ENCODE measurements at places on chromosomes 11 and 22. TPM values are rescaled to one million over a fixed set of nuclear protein-coding genes. Genes with fewer than 3 reads are reported as not detected.

ACP2 gene
- 33.5 TPM for total RNA-seq

SRRD gene
- 17.8 TPM for total RNA-seq

CHRDL2 gene
- total RNA-seq, result 0.16 TPM

OR4D5 gene
- not detected for total RNA-seq

DNA sequence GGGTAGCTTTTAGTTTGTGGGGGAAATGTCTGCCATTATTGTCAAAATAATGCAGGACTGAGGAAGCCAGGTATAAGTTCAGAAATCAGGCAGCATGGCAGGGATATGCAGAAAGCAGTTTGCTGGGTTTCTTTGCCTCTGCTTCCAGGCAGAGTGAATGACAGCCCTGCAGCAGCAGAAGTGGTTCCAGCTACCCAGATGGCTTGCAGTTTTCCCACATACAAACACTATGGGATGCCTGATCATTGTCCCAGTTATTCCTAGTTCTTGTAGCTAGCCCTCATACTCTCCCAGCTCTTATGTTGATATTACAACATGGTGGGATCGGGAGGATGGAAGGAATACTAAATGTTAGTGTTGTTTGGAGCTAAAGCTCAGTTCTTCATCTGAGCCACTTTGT is 2.8 kb upstream of the DIXDC1 start:
- peaks cover 35% of the 10 kb centered on the region for H3K4me1 ChIP-seq
- no peaks in the 10 kb centered on the region for H3K36me3 ChIP-seq
- H3K27ac ChIP-seq, result no peak overlapping the region
- DNase-seq, result no peak
- H3K4me3 ChIP-seq, result no peak overlapping the region

DNA sequence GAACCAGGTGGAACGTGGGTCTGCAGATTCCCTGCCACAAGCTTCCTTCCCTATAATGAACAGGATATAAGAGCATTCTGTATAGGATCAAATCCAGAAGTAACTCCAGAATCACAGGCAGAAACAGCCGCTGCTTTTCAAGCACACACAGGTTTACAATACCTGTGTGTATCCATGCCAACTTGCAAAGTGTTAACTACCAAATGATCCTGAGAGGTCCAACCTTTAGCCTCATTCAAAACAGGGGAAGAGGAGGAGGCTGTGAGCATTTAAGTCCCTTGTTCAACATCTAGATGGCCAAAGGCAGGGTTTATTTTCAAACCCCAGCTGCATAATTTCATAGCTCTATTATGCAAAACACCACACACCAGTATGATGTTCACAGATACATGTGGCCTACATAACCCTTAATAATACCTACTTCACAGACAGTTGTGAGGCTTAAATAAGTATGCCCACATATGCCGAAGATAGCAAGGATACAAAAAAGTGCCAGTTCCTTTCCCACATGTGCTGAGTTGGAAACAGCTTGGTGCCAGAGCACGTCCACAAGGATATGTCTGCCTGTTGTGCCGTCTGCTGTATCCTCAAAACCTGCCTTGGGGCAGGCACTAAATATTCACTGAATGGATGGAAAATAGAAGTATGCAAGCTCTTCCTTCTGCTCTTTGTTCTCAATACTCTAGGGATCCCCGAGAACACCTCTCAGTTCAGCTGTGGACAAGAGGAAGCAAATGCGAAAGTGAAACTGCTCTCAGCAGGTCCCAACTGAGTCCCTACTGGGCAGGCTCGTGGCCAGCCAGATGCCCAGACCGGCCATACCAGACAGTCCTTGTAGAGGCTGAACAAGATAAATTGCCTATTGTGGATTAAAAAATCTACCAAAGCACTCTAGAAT is 66.8 kb downstream of the LARGE1 start:
- H3K36me3 ChIP-seq, result no peaks in the 10 kb centered on the region
- peak; percentile 64 for DNase-seq
- H3K4me3 ChIP-seq, result no peak overlapping the region

DNA sequence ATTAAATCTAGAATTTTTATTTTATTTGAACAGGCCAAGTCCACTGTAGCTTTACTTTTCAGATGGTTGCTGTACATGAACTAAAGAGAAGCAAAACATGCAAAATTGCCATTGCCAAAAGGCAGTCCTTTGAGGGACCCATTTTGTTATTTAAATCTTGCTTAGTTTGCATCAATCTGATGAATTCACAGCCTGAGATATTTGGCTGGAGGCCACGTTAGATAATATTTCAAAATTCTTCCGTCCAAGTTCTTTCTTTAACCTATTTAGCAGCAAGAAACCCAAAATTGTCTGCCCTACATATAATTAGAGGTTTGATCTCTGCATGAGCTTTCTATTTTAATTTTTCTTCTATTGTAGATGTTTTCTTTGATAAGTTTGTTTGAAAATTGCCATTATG is 1706.9 kb upstream of the RAG2 start:
- H3K4me1 ChIP-seq, result no peaks in the 10 kb centered on the region
- H3K36me3 ChIP-seq, result no peaks in the 10 kb centered on the region
- H3K4me3 ChIP-seq, result no peak overlapping the region
- no peak overlapping the region for H3K27ac ChIP-seq
- H3K27me3 ChIP-seq, result no peaks in the 10 kb centered on the region

- H3K36me3 ChIP-seq, result peaks cover 28% of the 10 kb centered on the region
- H3K4me3 ChIP-seq, result no peak overlapping the region
- no peaks in the 10 kb centered on the region for H3K27me3 ChIP-seq
These were observed 4.6 kb downstream of the ATF4 start for GRCh38 chr22:39524753-39525657.

DNA sequence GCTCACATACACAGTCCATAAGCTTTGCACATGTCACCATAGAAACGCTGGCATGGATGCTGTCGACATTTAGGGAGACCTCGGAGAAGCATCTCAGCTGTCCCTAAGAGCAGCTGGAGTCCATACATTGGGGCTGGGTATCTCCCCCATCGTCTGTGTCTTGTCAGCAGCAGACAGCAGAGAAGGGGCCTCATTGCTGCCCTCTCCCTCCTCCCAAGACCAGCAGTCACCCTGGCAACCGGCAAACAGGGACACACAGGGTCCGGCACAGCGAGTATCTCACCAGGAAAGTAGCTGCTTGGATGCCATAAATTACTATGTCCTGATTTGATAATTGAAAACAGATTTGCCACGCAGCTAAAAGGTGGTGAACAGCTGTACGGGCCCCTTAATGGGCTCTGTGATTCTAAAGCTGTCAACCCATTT is 84.4 kb downstream of the CD44 start:
- no peaks in the 10 kb centered on the region for H3K36me3 ChIP-seq
- peak; percentile 10 for DNase-seq
- no peaks in the 10 kb centered on the region for H3K4me1 ChIP-seq
- no peak overlapping the region for H3K4me3 ChIP-seq

DNA sequence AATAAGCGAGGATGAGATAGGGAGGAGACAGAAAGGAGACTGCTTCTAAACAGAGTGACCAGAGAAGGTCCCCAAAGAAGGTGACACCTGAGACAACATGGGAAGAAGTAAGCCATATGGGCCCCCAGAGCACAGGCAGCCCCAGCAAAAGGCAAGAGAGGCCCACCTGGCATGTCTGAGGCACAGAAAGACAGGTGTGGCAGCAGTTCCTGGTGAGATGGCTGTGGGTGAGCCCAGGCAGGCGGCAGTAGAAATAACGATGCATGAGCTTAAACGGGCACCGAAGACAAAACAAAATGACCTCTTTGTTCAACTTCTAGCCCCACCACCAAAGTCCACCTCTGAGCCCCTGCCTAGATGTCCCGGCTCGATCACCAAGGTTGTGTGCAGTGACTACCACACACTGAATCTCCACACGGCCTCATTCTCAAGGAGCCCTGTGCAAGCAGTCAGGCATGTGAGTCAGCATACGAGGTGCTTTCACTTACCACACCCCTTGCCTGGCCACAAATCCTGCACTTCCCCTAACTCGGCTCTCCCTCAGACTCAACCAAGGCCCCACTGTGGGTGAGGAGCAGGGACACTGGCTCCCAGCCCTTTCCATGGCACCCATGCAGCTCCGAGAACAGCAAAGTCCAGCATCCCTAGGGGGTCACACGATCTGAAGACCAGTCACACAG is 77.6 kb downstream of the PACSIN2 start:
- no peaks in the 10 kb centered on the region for H3K36me3 ChIP-seq
- peaks cover 29% of the 10 kb centered on the region for H3K4me1 ChIP-seq
- H3K27ac ChIP-seq, result no peak overlapping the region
- H3K4me3 ChIP-seq, result no peak overlapping the region
- DNase-seq, result no peak
- no peaks in the 10 kb centered on the region for H3K27me3 ChIP-seq

DNA sequence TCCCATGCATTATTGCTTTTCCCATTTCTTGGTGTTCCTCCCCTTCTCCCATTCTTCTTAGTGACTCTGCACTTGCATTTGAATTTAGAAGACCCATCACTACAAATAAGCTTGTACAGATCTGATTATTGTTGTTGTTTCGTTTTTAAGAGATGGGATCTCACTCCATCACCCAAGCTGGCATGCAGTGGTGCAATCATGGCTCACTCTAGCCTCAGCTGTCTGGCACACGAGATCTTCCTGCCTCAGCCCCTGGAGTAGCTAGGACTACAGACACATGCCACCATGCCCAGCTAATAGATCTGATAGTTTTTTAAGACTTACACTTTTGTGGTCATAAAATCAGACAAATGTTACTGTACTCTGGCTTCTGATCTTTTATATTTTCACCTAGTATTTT is 252.1 kb downstream of the DDX10 start:
- H3K27ac ChIP-seq, result no peak overlapping the region
- DNase-seq, result no peak
- H3K36me3 ChIP-seq, result no peaks in the 10 kb centered on the region

DNA sequence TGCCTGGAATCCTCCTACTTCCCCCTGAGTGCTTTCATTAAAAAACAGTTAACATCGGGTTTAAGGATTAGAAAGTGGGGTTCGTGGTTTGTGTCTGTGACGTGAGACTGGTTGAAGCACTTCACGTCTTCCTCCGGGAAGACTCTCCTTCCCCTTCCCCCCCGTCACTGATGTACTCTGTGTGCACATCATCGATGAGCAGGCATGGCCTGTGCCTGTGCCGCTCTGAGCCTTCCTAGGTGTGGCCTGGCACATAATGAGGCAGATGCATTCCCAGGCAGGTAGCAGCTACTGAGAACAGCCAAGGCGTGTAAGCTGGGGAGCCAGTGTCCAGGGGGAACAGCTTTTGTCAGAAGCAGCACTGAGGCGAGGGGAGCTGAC is 93.8 kb downstream of the BCR start:
- H3K4me1 ChIP-seq, result peaks cover 8% of the 10 kb centered on the region
- H3K27me3 ChIP-seq, result no peaks in the 10 kb centered on the region
- no peak for DNase-seq
- H3K4me3 ChIP-seq, result no peak overlapping the region
- peaks cover 3% of the 10 kb centered on the region for H3K36me3 ChIP-seq

- no peaks in the 10 kb centered on the region for H3K36me3 ChIP-seq
- H3K27ac ChIP-seq, result no peak within 1 kb of the TSS
- H3K27me3 ChIP-seq, result no peaks in the 10 kb centered on the region
- no peak for DNase-seq
- H3K4me3 ChIP-seq, result no peak within 1 kb of the TSS
These were observed at the start of gene LSP1 for GRCh38 chr11:1852877-1853276. Gene LSP1 (plus strand): TSS chr11:1853084. CDS start chr11:1853145, 61 bp downstream.

DNA sequence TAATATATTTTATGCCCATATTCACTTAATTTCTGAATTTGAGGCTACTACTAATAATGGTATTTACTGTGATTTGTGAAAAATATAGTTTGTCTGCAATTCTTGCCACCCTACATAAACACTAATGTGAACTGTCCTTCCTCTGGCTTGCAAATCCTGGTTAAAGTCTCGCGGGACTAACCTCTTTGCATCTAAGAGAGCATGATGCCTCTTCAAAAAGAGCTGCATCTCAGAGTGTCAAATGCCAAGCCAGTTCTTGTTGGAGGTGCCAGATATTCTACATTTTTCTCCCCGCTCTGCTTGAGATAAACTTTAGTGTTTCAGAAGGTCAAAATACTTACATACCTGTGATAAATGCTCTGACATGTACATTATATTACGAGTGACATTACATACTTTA is 2.1 kb downstream of the ARHGAP42 start:
- peak overlapping the region; percentile 88 for H3K4me3 ChIP-seq
- no peak overlapping the region for H3K27ac ChIP-seq
- DNase-seq, result no peak
- H3K36me3 ChIP-seq, result no peaks in the 10 kb centered on the region
- peaks cover 28% of the 10 kb centered on the region for H3K4me1 ChIP-seq
- no peaks in the 10 kb centered on the region for H3K27me3 ChIP-seq

DNA sequence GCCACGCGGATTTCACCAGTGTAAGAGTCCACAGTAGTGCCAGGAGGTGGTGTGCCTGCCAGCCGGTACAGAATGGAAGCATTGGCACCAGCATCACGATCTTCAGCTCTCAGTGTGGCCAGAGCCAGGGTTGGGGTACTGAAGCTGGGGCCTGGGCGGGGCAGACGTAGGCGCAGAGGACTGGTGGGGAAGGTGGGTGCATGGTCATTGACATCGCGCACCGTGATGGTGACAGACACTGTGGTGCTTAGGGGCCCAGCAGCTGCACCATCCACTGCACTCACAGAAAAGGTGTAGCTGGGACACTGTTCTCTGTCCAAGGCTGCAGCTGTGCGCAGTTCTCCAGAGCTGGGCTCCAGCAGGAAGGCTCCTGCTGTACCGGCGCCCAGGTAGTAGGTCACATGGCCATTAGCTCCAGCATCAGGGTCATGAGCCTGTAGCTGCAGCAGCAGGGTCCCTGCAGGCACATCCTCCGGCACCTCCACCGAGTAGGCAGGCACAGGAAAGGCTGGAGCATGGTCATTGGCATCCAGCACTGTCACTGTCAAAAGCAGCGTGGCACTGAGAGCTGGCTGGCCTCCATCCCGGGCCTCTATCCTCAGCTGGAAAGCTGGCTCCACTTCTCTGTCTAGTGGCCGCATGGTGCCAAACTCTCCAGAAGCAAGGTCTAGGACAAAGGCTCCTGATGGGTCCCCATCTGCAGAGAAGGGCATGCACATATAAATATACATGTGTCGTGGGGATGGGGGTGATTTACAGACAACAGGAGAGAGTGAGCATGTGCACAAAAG is 7.9 kb upstream of the TPP1 start:
- no peaks in the 10 kb centered on the region for H3K4me1 ChIP-seq
- peaks cover 40% of the 10 kb centered on the region for H3K27me3 ChIP-seq
- DNase-seq, result no peak
- H3K27ac ChIP-seq, result no peak overlapping the region

DNA sequence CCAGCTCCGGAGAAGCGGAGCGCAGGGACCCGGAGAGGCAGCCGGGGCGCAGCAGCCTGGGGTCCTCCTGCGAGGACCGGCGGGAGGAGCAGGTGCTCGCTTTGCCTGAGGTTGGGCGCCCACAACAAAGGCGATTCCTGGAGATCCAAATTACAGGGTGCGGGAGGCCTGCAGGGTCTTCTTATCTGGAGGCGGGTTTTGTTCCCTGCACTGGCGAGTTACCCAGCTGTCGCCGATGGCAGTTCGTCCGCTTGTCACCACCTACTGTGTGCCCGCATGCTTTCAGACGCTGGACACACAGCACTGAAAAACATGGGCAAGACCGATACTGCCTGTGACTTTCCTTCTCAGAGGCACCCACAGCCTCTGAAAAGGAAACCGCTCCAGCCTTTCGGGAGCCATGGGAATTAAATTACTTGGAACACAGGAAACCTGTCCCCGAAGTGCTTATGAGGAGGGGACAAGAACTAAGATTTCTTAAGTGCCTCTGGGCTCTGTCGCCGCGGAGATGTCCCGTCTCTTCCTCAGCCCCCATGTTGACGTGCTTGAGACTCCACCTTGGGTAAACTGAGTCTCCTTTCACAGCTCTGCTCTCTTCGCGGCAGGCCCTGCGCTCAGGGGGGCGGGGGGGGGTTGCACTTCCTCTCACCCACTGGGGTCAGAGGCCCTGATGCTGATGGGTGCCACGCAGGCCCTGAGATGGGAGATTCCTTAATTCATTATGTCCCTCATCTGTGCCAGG is 1.3 kb upstream of the ZFTA start:
- H3K27ac ChIP-seq, result no peak overlapping the region
- DNase-seq, result peak; percentile 58
- no peaks in the 10 kb centered on the region for H3K36me3 ChIP-seq
- peak overlapping the region; percentile 75 for H3K4me3 ChIP-seq
- H3K4me1 ChIP-seq, result peaks cover 32% of the 10 kb centered on the region
